ENCODE measurements at places on chromosomes 2 and 18.

- DNase-seq: no peak
Observed at GRCh38 chr2:28624793-28625701, 126.6 kb upstream of the PPP1CB start.

- no peak for DNase-seq
Observed at GRCh38 chr2:144015036-144015435, 504.9 kb downstream of the ZEB2 start.

DNA sequence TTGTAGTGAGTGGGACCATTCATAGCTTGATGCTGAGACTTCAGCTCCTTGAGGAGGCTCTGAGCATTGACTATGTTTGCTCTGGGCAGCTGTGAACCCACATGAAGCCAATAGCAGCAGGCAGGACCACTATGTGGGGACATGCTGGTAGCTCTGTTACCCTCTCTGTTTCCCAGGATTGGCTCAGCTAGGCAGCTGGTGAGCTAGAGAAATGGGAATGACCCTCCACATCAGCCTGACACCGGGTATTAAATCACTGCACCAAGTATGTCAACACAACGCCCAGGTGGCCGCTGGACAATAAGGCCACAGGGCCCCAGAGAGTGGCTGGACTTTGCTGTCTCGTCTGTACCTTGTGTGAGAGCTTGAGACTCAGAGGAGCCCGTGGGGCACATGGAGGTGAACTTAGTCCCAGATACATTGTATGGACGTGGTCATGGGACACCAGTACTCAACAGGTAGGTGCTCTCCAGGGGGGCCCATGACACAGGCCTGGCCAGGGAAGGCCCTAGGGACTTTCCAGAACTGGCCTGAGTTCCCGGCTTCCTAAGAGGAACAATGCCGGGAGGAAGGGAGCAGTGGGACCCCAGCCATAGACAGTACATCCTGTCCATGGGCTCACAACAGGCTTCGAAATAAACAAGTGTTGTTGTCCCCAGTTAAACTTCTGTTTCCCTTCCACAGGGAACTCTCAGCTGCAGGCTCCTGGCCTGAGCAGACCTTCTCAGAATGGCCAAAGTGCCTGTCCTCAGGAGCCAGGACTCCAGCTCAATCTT is 35.2 kb downstream of the HS1BP3 start:
- DNase-seq: no peak

- DNase-seq: no peak
Observed at GRCh38 chr18:50614838-50615237, 55.0 kb downstream of the MAPK4 start.

GRCh38 chr18:6546229-6546628 is 131.5 kb upstream of the L3MBTL4 start:
- no peak for DNase-seq

GRCh38 chr2:32680942-32681341 is 53.1 kb downstream of the TTC27 start:
- no peak for DNase-seq

DNA sequence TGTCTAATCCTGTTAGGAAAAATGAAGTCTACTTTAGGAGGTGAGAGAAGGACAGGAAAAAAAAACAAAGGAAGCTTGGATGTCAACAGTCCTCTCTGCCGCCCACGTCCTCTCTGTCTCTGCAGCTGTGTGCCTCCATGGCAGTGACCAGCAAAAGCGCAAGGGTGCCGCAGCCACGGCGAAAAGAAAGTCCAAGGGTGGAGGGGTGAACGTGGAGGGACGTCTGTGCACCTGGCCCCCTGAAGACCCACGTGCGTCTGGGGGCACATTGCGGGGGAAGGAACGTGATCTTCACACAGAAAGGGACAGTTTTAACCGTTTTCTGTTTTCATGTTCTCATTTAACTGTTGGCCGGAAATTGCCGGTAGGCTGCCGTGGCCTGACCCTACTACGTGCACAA is 152.7 kb downstream of the MBP start:
- DNase-seq: no peak

DNA sequence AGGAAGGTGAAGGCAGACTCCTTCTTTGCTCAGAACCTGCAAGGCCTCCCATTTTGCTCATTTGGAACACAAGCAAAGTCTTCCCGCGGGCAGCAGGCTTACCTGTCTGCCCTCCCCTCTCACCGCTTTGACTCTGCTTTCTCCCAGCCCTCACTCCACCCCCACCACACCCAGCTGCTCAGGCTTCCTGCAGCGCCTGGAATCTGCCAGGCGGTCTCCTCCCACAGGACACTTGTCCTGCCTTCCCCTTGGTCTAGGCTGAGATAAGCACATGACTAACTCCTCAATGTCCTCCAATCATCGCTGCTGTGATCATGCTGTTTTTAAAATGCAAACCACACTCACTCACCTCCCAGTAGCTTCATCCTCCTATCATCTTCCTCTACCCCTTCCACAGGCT is 430.0 kb downstream of the ZNF516 start:
- DNase-seq: no peak

DNA sequence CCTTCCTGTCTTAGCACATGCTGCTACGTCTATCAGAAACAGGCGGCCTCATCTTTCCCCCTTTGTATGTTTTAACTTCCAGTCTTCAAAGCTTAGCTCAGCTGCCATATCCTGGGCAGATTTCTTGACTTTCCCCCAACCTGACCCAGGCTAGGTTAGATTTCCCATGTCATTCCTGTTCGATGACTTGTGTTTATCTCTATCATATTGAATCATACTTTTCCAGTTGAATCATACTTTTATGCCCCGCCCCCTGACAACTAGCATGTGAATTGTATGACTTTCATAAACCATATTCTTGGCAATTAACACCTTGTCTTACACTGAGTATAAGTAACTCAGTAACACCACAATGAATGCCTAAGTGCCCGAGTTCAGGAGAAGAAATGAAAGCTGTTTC is 128.3 kb downstream of the CYRIA start:
- DNase-seq: no peak

DNA sequence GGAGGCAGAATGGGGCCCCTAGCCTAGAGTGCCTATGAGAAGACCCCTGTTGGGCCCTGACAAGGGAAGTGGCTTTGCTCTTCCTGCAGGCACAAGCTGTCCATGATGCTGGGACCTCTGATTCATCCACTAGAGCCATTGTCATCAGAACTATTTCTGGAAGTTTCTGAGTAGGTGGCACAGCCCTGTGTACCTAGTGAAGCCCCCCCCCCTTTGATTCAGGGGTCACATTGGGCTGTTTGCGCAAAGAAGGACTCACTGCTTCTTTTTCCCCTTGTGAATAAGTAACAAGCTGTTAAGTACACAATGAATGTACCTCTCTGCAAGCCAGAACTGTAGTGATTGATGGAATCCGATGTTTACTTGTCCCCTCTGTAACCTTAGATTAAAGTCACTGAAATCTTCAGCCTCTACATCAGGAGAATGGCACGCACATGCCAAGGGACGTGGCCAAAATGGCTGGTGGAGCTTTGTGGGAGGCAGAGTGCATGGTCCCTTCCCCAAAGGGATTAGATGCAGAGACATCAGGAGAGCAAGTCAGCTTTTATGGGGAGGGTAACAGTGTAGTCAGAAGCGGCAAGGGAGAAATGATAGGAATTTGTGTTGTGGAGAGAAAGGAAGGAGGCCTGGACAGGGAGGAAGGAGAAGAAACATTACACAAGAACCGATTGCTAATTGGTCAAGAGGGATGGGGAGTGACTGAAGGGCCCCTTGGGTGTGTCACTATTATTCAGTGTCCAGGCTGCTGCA is 267.6 kb upstream of the RAB12 start:
- DNase-seq: no peak

- DNase-seq: no peak
Observed at GRCh38 chr2:109460553-109461324, 153.0 kb downstream of the SEPTIN10 start.

- DNase-seq: no peak
Observed at GRCh38 chr2:237568121-237568660, 1.8 kb downstream of the PRLH start.

DNA sequence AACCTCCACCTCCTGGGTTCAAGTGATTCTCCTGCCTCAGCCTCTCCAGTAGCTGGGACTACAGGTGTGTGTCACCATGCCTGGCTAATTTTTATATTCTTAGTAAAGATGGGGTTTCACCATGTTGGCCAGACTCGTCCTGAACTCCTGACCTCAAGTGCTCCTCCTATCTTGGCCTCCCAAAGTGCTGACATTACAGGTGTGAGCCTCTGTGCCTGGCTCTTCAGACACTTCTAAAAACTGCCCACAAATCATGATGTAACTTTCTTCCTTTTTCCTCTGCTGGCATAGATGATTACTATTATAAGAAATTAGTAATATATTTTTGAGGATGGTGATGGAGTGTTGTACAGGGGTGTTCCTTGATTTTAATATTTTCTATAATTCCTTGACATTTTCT is 6.0 kb downstream of the OSBPL6 start:
- DNase-seq: no peak

GRCh38 chr18:74411475-74411874 is 45.6 kb downstream of the DIPK1C start:
- no peak for DNase-seq

DNA sequence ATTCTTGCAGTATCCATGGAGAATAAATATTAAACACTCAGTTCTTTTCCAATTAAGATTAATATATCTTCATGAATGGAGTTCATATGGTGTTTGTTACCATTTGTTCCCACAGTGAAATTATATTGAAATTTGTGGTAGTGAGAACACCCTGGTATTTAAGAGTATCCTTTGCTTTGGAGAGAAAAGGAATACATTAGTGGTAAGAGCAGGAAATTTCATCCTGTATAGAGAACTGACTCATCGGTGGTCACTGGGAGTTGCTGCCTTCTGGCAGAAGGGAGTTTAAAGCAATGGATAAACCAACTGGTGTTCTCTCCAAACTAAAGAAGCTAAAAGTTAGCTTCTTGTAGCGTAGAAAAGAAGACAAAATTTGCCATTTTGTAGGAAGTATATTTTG is 107.3 kb downstream of the MYO1B start:
- DNase-seq: no peak

DNA sequence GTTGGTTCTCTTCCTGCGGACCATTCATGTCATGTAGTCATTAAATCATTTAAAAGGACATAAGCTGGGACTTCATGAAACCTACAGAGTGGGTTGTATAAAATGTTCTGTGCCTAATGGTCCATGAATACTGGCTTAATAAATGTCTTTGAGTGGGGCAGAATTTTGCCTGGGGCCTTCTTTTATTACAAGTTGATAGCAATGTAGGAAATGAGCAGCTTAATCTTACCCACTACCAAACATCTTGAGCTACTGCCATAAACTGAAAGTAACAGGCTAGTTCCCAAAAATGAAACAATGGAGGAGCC is 130.9 kb downstream of the TMEM17 start:
- no peak for DNase-seq

DNA sequence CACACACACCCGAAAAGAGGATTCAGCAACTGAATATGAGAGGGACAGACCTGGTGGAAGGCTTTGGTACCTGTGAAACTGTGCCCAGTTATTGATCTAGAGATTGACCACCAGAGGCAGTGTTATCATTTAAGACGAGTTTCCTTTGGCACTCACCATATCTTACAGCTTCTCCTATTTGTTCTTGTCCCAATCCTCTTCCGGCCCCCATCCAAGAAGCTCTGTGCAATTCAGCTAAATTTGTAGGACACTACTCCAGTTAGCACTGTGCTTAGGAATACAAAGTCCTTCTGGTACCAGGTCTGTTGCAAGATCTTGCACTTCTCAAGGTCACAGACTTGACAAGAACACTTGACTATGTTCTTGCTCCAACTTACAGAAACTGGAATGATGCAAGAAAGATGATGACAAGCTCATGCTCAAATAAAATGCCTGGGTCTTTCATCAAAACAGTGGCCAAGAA is 177.7 kb downstream of the TMEM247 start:
- peak; percentile 18 for DNase-seq

GRCh38 chr18:79199691-79200374 is 130.6 kb downstream of the ATP9B start:
- no peak for DNase-seq

- no peak for DNase-seq
Observed at GRCh38 chr2:166944909-166945308, 56.6 kb downstream of the XIRP2 start.

DNA sequence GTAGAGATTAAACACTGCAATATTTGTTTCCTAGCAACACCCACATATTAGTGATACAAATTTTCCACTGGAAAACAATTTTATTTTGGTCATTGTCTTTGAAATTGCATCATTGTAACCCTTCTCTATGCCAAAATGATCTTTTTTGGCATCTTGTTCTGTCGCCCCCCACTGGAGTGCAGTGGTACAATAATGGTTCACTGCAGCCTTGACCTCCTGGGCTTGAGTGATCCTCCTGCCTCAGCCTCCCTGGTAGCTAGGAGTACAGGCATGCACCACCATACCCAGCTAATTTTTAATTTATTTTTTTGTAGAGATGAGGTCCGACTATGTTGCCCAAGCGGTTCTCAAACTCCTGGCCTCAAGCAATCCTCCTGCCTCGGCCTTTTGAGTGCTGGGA is 117.4 kb downstream of the PIK3C3 start:
- peak; percentile 32 for DNase-seq

- DNase-seq: no peak
Observed at GRCh38 chr2:120977582-120978358, 242.1 kb downstream of the GLI2 start.

GRCh38 chr2:209549589-209549988 is 125.7 kb downstream of the MAP2 start:
- DNase-seq: peak; percentile 42

DNA sequence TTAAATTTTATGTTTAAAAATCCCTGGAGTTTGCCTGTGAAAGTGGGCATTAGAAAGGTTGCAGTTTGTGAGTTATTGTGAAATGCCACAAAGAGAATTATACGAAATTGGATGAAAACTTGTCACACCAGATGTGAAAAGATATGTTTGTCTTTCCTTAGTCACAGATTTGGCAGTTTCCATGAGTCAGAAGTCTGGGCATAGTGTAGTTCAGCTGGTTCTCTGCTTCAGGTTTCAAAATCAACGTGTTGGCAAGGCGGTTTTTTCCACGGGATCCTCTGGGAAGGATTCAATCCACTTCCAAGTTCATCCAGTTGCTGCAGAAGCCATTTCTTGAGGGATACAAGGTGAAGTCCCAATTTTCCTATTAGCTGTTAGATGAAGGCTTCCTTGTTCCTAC is 658.0 kb upstream of the CDH2 start:
- no peak for DNase-seq

DNA sequence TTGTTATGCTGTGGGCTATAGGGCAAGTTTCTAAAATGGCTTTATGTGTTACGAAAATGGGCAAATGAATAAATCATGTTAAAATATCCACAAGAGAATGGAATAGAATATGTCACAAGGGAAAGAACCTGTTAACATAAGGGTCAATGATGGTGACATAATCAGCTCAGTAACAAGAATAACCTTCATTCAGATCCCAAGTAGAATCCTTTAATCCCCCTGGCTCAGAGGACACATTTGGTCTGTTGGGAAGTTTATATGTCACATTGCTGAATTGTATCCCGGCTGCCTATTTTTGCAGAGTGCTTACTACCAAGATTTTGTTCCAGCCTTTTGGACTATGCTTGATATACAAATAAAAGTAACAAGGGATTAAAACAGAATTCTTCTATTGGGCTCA is 13.1 kb upstream of the LGALSL start:
- no peak for DNase-seq

GRCh38 chr18:37653618-37654017 is 88.0 kb upstream of the CELF4 start:
- no peak for DNase-seq

GRCh38 chr2:9991829-9992273 is 40.4 kb downstream of the GRHL1 start:
- DNase-seq: peak; percentile 14

GRCh38 chr2:152335016-152335725 is at the start of gene FMNL2:
FMNL2 (plus strand) TSS chr2:152335174.
- DNase-seq: peak; percentile 61

- DNase-seq: no peak
Observed at GRCh38 chr2:240451791-240452461, 16.5 kb downstream of the GPC1 start.

Measured in HL-60 (cell line).